ENCODE measurements at places on chromosomes 2 and 18.

- no peak for DNase-seq
Measured at GRCh38 chr2:192394605-192395004, 199.9 kb upstream of the TMEFF2 start.

DNA sequence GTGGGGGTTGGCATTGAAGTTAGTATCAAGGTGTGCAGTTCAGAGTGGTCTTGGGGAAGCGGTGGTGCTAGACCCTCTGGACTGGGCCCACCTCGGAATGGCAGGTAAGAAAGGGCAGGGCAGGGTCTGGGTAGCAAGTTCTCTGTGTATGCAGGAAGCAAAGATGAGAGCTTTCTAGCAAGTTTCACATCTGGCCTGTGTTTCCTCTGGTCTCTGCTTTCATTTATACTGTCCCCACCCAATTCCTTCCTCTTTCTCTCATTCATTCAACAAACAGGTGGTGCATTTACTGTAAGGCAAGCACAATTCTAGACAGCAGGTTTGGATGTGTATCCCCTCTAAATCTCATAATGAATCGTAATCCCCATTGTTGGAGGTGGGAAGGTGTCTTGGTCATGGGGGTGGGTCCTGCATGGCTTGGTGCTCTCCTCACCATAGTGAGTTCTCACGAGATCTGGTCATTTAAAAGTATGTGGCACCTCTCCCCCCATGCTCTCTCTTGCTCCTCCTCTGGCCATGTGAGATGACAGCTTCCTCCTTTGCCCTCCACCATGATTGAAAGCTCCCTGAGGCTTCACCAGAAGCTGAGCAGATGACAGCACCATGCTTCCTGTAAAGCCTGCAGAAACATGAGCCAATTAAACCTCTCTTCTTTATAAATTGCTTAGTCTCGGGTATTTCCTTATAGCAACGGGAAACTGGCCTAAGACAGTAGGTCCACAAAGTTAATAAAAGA, 51.8 kb downstream of the PKDCC start:
- no peak for DNase-seq

DNA sequence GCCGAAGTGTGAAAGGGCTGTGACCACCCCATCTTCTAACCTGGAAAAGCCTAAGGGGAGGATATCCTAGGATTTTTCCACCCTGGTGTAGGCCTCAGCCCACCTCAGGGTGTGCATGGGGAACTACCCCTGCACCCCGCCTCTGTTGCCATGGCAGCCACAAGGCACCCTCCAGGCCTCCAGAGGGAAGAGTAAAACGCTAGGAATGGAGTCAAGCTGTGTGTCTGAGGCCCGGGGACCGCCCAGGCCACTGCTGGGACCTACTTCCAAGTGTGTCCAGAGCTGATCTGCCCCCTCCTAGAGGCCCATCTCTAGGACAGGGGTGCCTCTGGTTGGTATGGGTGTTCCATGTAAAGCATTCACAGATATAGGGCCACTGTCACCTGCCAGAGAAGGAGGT, 86.7 kb downstream of the PLB1 start:
- no peak for DNase-seq

DNA sequence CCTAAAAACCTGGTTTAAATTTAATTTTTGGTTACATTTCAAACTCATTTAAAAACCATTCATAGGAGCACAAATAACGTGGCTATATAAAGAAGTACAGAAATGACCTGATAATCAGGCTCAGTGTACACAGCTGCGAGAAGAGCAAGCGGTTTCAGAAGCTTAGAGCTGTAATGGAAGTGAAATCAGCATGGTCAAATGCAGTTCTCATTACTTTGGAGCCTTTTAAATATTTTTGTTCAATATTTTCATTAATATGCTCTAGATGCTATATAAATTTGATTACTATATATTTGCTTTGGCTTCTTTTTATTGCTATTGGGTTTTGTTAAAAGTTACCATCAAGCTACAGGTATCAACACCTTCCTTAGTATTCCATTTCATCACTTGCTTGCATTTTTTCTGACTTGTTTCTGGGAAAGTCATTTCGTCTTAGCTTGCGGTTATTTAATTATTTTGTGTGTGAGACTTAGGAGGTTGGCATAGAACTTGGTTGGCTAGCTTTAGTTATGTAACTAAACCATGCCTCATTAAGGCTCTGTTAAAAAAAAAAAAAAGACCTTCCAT, 58.7 kb downstream of the AFTPH start:
- DNase-seq = no peak

DNA sequence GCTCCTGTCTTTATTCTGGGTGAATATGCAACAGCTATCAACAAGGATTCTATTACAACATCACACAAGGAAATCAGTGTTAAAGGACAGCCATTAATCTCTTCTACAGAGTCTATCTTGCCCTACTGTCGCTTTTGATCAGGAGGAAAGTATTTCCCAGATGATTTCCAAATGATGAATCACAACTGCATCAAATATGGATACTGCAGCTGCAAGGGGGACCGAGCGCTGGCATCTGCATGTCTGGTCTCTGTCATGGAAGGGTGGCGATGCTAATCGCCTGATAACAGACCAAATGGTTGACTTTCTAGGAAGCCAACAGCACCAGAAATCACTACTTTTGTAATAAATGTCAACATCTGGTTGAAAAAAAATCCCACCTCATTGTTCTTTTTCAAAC, 21.2 kb upstream of the OR6B3 start:
- DNase-seq = no peak

DNA sequence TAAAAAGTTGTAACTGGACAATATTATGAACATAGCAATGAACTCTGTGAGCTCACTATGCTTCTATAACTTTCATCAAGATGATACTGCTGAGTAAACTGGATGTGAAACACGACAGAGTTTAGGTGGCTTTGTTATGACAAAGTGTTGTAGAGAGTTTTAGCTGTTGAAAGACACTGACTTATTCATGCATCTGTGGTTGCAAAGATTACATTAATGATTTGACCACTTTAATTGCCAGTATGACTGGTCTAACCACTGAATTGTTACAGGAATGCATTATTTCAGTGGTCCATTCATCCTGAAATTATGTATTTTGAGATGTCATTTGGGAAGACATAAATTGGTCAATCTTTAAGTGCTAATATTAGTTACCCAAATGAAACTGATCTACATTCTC, 117.9 kb downstream of the SPHKAP start:
- DNase-seq = no peak

DNA sequence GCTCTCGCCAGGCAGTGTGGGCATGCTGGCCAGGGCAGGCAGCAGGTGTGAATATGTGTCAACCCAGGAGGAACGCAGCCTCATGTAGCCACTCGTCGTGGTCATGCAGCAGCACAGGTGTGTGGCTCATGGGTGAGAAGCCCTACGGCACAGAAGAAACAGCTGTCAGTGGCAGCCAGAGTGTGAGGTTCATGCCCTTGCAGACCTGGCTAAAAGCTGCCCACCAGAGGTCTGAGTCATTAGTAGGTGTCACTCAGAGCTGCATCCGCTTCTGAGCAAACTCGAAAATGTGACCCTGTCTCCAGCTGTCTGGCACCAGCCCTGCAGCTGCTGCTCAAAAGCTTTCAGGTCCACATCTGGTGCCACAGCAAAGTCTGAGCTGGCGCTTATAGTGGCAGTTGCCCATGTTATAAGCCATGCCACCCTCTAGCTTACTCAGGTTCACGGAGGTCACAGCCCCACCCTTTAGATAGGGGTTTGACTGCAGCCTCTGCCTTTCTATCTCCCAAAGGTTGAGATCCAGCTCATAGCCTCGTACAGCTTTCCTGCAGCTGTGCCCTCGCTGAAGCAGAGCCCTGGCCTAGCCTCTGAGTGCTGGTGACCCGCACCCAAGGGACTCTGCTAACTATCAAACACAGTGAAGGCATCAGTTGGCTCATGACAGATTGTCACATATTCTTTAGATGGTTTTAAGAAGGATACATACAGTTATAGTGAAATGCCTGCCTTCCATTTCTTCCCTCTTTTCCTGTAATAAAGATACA, 195.0 kb downstream of the CCDC102B start:
- DNase-seq = no peak

DNA sequence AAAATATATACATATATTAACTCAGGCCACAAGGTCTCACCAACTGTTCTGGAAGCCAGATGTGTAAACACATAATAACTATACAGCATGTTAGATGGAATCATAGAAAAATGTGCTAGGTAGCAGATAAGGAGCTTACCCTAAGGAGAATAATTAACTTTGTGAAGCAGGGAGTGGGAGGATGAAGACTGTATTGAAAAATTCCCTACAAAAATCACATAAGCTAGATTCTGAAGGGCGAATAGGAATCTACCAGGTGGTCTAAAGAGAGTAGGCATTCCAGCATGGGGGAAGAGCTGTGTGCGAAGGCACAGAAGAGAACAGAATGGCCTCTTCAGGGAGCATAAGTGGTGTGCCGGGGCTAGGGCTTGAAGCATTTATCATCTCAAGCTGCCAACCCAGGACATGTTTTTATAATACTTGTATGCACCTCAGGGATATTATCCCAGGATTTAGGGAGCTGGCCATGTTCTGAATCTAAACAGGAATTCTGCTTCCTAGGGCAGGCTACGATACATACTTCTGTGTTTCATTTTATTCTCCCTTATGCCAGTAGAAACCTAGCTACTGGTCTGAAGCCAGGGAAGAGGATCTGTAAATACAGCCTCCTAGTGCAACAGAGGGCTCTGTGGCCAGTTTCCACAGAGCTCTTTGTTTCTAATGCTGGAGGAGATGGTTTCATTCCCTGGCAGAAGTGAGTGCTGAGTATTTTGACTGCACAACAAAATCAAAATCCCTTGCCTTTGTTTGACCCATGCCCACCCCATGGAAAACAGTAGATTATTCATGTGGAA, 56.7 kb downstream of the NEMP2 start:
- peak; percentile 57 for DNase-seq

DNA sequence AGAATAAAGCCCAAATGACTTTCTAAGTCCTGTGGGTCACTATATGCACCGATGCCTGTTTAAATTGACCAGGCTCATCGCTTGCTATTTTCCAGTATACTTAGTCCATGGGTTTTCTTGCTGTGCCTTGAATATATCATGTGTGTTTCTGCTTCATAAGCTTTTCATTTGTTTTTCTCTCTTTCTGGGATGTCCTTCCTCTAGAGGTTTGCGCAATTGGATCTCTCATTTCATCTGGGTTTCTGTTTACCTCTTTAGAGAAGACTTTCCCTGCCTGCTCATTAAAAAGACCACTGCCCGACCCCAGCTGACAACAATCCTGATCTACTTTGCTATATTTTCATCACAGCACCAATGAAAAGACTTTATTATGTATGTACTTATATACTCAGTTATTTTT, 150.9 kb upstream of the CYRIA start:
- DNase-seq = no peak

DNA sequence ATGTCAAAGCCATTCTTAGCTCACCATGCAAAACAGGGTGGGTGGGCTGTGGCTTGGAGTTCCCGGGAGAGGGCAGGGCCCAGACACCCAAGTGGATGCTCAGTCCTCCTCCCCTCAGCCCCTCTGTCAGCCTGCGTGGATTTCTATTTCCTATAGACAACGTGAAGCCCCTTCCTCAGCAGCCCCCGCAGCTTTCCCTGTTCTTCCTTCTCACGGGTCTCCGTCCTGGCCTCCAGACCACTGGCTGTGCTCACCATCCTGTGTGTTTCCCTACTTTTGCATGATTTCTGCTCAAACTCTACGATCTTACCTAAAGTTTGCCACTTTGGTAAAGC, 155.0 kb upstream of the PXDN start:
- no peak for DNase-seq

GRCh38 chr2:29749843-29750242, 171.5 kb downstream of the ALK start:
- DNase-seq = peak; percentile 65

DNA sequence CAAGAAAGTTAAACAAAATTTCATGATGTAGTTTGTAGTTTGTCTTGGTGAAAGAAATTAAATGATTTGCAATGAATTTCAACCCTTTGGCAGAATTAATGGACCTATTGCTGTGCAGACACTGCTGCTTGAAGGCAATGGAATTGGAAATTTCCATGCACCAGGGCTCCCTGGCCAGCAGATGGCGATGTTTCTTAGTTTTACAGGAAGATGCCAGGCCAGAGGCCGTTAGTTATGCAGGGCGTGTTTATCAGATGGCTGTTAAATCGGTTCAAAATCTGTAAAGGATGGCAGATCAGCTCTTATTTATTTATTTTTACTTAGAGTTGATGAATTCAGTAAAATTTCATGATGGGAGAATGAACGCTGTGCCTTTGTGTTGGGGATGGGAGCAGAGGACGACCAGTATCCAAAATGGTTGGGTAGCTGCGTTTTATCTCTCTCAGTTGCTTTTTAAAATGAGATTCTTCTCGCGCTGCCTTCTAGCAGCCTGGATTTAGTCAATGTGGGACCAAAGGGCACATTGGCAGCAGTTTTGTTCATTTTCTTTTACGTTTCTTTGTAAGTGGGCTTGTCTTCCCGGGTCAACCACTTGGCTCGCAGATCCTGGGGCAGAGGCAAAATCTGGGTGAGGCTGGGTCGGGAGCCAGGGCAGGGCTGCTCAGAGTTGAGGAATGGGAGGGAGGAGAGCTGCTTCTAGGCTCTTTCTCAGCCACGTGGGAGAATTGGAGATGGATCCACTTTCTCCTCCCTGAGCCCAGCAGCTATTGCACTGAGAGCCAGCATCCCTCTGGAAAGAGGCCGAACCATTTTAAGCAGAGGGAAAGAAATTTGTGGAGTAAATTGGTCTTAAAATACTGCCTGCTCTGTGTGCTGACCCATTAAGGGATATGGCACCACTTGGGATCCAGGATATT, 344.0 kb downstream of the PIK3C3 start:
- DNase-seq = peak; percentile 83

GRCh38 chr18:7918701-7919100, 351.6 kb downstream of the PTPRM start:
- DNase-seq = no peak

DNA sequence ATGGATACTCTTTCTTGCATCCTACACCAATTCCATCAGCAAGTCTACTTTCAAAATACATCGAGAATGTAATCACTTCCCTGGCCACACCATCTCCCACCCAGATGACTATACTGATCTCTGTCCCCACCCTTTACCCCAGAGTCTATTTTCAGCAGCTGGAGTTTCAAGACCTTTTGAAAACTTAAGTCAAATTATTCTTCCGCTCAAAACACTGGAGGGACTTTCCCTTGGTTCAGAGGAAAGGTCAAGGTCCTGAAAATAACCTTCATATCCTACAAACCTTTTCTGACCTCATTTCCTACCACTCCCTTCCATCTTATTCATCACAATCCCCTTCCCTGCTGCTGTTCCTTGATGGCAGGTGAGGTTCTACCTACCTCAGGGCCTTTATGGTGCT, 58.8 kb upstream of the LYPD6 start:
- no peak for DNase-seq

DNA sequence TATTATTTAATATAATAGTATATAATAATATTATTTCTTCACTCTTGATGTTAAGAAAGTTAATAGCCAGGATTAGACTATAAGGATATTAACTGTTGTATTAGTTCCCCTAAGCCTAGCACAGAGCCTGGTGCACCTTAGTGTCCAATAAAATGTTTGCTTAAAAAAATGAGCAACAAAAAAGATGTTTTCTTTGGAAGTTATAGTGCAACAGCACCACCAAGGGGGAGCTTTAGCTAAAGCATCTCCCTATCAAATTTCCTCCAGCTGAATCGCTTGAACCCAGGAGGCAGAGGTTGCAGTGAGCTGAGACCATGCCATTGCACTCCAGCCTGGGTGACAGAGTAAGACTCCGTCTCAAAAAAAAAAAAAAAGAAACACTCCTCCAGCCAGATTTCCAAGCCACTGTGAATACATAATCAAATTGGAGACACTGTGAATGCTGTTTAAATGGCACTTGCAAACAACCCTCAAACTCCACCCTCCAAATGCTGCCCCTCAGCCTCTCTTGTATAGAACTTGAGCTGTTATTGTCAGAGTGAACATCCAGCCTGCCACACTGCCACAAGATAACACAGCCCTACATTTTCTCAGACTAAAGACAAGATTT, 221.9 kb downstream of the DYM start:
- DNase-seq = no peak

- DNase-seq = no peak
Measured at GRCh38 chr2:143433840-143434239, 304.6 kb downstream of the ARHGAP15 start.
